Stimulated activated CD4-positive, alpha-beta T cell treated with anti-CD3 and anti-CD28 coated beads, Interleukin-15, amount 100 ng/mL, for 1 hour (primary cell): ENCODE measurements at places on chromosomes 5 and 9.

DNA sequence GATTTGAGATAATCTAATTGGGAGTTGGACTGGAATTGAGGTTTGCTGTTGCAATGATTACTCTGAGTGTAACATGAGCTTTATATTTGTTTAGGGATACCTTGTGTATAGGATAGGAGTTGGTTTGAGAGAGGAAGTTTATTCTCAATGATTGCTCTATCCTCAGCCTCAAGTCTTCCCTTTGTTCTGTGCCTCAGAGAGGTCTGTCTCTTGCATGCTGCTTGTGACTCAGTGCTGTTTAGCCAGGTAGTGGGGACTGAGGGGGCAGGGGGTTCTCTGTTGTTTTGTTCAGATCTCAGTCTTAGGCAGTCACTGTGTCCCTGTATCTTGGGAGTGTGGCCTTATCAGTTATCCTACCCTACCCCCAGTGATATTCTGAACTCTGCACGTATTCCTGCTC, 192.1 kb downstream of the SPATA31D1 start:
- DNase-seq, result no peak

DNA sequence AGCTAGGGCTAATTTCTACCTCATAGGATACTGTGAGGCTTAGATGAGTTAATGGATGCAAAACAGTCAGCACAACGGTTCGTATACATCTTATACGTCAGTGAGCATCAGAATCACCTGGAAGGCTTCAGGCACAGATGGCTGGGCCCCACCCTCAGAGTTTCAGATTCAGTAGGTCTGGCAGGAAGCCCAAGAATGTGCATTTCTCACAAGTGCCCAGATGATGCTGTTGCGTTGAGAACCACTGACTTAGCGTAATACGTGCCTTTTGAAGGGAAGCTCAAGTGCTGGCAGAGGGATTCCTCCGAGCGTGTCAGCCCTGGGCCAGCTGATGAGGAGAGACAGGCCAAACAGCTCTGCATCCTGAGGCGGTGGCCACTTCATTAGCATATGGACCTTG, 117.1 kb upstream of the WWC1 start:
- no peak for DNase-seq

DNA sequence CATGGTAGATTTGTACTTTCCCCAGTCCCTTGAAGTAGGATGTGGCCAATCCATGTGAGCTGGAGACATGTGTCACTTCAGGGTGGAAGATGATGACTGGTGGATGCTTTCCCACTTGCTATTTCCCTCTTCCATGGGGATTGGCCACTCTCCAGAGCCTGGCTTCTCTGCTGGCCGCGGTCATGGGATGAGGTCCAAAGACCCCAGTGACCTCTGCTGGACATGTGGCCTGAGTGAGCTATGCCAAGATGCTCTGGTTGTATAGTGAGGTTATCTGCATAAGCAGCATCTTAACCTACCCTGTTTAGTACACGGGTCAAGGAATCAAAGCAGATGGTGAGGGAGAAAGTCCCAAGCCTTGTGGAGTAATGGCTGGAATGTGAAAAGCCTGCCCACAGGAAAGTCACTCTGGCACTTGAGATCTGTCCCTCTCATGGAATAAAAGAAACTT, 47.1 kb downstream of the SH3PXD2B start:
- DNase-seq, result no peak

DNA sequence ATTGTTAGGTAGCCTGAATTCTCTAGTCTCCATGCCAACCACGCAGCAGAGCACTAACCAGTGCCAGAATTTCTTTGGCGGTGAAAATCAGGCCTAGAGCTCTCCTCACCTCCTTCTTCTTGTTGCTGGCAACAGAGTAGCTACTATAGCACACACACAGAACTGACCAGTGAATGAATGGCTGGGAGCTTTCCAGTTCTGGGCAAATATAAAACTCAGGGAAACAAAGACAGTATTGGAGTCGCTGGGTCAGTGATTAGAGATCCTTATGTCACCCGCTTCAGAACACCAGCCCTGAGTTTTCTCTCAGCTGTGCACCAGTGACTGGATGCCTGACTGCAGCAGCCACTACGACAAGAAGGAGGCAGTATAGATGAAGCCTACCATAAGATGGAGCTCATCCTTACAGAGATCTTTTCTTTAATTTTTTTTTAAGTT, 26.9 kb upstream of the FEM1C start:
- no peak for DNase-seq

DNA sequence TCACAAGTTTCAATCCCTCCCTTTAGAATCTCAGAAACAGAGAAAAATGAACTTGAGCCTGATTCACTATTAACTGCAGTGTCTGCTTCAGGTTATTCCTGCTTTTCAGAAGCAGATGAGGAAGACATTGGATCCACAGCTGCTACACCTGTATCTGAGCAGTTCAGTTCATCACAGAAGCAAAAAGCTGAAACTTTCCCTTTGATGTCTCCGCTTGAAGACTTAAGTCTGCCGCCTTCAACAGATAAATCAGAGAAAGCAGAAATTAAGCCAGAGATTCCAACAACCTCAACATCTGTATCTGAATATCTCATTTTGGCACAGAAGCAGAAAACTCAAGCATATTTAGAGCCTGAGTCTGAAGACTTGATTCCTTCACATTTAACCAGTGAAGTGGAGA, 42.1 kb downstream of the CMYA5 start:
- DNase-seq, result no peak
